COR-L47 (cell line): ENCODE measurements at places on chromosomes 3 and 15.

DNA sequence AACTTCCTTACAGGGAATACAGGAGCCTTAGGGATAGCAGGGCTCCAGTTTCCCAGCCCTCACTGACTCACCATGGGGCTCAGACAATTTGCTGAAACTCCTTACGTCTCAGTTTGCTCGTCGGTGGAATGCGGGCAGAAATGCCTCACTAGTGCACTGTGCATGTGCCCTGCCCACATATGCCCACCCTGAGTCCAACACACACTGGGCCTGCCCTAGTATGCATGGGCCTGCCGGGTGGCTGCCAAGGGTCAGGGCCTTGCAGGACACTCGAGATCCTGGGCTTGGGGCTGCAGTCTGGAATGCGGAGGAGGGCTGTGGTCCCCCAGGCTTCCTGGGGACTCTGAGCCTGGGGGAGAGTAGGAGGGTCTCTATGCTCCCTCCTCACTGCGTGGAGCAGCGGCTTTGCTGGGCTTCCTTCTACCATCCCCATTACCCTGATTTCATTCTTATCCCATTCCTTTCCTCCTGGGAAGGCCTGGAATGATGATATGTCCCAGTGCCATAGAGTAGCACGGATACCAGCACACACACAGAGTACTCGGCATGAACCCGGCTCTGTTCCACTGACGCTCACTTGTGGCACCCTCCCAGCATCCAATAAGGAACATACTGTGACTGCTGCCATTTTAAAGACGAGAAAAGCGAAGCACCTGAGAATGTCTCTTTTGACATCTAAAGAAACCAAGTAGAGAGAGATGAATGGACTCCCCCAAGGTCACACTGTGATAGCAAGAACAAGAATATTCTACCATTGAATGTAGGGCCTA, 124.2 kb downstream of the ASB7 start:
- DNase-seq: no peak

GRCh38 chr3:46957092-46957820, 19.3 kb downstream of the CCDC12 start:
- DNase-seq: no peak

- DNase-seq: no peak
These were observed 118.8 kb downstream of the SRGAP3 start for GRCh38 chr3:9130345-9131305.

DNA sequence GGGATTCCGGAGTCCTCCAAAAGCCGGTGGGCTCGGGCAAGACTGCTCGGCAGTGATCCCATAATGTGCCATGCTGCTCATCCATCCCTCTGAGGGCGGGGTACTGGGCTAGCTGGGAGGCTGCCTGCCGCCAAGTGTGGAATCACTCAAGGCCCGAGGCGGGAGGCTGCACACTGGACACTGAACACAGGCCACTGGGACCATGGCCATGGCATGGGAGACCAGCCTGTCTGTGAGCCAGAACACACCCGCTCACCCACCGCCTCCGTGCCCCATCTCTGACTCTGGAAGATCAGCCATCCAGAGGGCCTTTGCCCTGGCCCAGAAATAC, 1.4 kb downstream of the C3orf22 start:
- no peak for DNase-seq

GRCh38 chr3:23518441-23518840, 287.3 kb upstream of the UBE2E1 start:
- no peak for DNase-seq

- DNase-seq: peak; percentile 71
These were observed 110.2 kb downstream of the NR1I2 start for GRCh38 chr3:119891944-119892721.

DNA sequence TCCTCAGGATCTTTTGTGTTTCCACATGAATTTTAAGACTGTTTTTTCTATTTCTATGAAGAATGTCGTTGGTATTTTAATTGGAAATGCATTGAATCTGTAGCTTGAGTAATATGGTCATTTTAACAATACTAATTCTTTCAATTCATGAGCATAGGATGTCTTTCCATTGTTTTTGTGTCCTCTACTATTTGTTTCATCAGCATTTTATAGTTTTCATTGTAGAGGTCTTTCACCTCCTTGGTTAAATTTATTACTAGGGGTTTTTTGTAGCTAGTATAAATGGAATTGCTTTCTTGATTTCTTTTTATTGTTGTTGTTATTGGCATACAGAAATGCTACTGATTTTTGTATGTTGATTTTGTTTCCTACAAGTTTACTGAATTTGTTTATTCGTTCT, 17.3 kb upstream of the ATP2C1 start:
- no peak for DNase-seq

GRCh38 chr15:98876451-98877369, 130.9 kb downstream of the PGPEP1L start:
- no peak for DNase-seq

- DNase-seq: no peak
These were observed 41.6 kb upstream of the STRIT1 start for GRCh38 chr3:155334914-155335723.

DNA sequence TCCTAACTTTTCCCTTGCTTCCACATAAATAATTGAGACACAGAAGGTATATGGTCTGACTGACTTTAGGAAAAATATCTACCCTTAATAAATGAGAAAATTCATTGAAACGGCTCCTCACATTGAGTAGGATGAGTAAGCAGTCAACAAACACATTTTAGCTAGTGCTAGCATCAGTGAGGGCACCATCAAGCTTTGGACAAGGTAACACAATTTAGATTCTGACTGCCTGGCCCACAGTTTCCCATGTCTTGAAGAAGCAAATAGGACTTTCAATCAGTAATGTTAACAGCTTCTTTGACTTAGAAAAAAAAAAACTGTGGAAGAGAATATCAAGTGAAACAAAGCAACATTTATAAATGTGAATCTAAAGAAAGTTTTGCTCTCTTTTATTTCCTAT, 70.1 kb upstream of the MBNL1 start:
- DNase-seq: no peak

DNA sequence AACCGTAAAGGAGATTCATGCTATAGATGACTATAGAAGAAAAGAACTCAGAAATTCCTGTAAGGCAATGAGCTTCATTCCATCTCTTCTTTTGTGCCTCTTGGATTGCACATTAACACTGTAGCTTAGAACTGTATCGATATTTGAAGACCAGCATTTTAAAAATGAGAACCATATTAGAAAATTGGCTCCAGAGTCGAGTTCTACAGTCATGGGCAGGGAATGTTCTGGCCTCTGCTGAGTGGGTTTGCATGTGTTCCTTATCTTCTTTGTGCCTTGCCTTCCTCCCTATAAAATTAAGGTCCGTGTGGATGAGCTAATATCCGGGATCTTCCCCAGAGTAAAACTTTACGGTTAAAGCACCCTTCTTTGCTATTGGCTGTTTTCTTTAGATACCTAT, 77.4 kb upstream of the PLCL2 start:
- DNase-seq: no peak

GRCh38 chr3:159884661-159885402, 103.8 kb upstream of the IL12A start:
- DNase-seq: peak; percentile 43

- peak; percentile 63 for DNase-seq
These were observed 18.4 kb downstream of the ZBTB38 start for GRCh38 chr3:141386611-141387111.

DNA sequence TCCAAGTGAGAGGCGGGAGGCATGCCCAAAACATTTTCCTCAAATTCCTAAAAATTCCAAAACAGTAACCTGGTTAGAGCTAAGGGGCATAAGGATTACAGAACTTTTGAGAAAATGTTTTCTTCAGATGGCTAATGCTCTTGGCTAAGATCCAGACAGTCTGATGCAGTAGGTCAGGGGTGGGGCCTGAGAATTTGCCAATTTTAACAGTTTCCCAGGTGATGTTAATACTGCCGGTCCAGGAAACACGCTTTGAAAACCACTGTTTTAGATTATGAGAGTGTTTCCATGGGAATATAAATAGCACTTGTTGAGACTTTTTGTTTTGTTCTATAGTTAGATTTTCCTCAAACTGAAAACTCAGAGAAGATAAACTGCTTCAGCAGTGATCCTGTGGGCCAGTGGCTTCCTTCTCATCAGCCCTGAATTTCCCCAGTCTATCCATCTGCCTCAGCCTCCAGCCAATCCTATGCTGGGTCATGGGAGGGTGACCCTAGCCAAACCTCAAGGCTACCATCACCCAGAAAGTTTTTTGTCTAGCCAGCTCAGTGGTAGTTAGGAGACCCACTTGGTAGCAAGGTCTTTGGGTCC, 71.6 kb upstream of the ACP3 start:
- no peak for DNase-seq

DNA sequence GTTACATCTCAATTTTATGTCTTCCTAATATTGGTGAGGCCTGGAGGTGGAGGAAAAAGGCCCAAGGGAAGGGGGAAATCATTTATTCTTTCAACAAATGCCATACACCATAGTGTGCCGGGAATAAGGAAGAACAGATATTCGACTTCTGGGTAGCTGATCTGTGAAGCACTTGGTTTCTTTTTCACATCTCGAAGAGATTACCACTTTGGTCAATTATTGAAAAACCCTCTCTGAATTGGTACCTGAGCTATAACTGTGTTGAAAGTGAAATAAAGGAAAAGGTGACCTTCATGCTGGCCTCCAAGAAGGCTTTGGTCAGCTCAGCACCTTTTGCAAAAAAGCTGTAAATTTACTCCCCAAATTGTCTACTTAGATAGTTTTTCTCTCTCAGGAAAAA, 14.2 kb upstream of the MB21D2 start:
- no peak for DNase-seq

DNA sequence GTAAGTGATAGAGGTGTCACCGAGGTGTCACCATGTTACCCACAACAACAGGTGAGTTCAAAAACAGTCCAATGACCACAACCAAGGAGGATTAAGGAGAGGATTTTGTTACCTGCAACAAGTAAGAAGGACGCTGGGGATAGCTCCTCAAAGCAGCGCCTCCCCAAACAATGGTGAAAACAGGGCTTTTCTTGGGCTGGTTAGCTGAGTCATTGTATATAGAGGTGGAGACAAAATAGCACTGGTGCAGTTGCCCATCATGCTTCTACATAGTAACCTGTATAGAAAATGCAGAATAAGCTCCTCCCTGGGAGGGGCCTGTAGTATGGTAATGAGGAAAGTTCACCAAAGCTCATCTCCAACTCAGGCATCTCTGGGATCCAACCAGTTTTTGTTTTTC, 116.9 kb upstream of the EIF1B start:
- DNase-seq: no peak

- DNase-seq: no peak
These were observed 647 bp downstream of the HMG20A start for GRCh38 chr15:77421370-77421700.

GRCh38 chr3:74614107-74614967, at the start of gene CNTN3:
CNTN3 (minus strand) TSS chr3:74614659; CDS start chr3:74521112, 93,547 bp downstream.
- peak; percentile 6 for DNase-seq

DNA sequence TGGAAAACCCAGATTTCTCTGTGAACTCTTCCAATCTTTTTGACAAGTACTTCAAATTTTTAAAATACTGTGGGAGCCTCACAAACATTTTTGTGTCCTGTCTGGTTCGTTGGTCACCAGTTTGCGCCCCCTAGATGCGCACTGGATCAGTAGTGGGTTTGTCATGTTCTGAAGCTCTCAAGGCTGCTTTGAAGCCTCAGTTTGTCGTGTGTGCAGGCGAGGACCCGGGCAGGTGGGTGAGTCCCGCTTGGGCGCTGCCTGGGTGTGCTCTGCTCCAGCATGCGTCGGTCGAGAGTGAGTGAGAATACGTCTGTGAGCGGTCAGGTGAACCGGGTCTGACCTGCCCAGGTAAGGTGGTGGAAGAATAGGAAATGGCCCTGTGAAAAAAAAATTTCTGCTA, 17.3 kb upstream of the AEN start:
- no peak for DNase-seq

DNA sequence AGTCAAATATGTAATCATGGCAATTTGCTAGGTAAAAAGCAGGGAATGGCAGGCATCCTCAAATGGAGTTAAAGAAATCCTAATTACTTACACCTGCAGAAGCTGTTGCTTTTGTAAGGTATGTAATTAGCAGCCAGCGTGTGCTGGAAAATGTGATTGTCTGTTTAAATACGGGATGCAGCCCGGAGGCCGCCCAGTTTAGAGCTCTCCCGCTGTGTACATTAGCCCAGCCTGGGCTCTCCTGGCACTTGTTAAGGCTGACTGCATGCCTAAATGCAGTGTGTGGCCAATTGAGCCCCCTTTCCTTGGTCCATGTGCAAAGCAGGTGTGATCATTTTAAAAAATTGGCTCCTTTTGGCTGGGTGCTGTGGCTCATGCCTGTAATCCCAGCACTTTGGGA, 9.0 kb downstream of the DPH3 start:
- DNase-seq: peak; percentile 89

DNA sequence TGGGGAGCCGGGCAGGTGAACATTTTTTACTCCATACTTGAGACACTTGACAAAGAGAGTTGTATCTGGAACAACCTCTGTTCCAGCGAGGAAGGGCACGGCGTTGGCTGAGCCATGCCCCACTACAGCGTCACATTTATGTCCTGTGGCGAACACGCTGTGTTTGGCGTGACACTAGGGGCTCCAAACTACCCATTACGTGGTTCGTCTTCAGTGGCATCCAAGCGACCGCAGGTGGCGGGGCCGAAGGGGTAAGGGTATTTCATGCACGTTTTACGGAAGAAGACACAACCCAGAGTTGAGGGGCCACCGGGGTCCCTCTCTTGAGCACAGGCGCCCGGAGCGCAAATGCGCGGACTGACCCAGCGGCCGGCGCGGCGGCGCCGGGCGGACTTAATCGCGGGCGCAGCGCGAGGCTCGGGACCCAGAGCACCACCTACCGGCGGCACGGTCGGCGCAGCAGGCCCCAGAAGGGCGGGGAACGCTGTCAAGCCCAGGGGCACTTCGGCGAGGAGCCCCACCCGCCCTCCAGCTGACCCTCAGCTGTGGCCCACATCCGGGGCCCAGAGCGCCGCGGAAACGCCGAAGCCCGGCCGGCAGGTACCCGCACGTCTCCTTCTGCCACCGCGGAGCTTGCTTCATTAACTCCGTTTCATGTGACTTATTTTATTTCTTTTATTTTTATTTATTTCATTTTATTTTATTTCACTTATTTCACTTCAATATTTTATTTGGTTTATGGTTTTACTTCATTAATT, 36.4 kb upstream of the TRIM71 start:
- peak; percentile 14 for DNase-seq

GRCh38 chr3:179068779-179069530, 2.7 kb downstream of the ZMAT3 start:
- peak; percentile 39 for DNase-seq

DNA sequence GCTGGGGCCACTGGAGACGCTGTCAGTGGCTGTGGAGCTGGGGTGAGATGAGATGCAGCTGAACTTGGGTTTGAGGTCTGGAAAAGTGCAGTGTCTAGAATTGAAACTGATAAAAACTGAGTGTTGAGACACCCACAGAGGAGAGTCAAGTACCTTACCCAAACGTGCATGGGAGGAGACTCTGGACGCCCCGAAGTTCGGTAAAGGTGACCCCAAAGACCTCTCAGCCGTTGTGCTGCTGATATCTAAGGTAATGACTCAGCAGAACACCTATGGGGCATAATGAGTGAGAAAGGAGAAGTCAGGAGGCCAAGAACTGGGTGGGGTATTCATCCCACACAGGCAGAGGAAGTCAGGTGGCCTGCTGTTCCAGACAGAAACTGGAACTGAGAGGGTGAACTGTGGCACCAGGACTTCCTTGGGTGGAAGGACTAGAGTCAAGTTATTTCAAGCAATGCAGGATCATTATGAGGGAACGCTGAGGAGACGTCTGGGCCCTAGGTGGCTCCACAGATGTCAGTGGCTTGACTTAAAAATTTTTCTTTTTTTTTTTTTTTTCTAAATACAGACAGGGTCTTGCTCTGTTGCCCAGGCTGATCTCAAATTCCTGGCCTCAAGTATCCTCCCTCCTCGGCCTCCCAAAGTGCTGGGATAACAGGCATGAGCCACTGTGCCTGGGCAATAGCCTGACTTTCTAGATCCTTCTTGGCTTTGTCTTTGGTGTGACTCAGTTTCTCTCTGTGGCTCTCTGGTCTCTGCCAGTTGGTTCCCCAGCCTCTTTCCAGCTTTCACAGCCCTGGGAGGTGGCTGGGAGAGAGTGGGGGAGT, 67.6 kb upstream of the GCNT3 start:
- DNase-seq: no peak
